ENCODE measurements at places on chromosomes 1 and 21.

DNA sequence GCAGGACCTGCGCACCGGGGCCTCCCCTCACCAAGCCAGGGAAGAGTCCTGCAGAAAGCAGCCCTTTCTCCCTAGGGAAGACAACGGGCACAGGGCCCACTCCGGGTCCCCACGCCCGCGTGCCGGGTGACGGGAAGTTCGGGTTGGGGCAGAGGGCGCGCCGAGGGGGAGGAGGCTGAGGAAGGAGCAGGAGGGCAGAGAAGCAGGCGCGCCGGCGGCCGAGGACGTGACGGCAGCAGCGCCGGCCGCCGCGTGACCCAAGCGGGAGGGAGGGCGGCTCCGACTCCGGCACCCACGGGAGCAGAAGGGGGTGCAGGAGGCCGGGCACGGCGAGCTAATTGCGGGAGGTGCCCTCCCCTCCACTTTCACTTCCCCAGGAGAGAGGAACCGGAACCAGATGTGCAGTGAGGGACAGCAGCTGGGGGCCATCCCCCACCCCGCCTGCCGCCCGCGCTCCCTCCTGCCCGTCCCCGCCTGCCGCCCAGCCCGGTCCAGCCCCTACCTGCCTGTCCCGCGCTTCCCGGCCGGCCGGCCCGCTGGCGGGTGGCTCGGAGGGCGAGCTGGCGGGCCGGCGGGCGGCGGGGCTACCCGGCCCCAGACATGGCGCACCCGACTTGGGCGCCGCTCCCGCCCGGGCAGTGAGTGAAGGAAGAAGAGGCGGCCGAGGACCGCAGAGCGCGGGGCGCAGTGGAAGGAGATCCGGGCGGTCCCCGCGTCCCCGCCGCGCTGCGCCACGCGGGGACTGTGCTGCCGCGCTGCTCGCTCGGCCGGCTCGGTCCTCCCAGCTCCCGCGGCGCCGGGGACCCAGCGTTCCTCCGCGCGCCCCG lies 510 bp downstream of the DENND4B start:
- no peak for DNase-seq

DNA sequence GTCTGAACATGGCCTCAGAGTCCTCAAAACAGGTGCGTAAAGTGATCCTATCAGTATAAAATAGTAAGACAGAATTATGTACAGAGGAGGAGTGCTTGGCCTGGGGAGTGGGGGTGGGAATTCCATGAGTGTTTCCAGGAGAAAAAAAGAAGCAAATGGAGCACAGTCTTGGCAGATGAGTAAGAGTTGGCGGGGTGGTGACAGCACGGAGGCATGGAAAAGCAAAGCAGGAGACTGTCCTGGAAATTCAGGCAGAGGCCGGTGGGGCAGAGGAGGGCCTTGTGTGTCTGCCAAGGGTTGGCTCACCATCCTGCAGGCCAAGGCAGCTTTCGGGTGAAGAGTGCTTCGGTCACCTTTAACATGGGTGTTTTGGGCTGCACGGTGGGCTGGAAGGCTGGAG lies 63.4 kb downstream of the OPTC start:
- DNase-seq: peak; percentile 80

- no peak for DNase-seq
Observed at GRCh38 chr1:106960412-106960811, 96.1 kb upstream of the PRMT6 start.

DNA sequence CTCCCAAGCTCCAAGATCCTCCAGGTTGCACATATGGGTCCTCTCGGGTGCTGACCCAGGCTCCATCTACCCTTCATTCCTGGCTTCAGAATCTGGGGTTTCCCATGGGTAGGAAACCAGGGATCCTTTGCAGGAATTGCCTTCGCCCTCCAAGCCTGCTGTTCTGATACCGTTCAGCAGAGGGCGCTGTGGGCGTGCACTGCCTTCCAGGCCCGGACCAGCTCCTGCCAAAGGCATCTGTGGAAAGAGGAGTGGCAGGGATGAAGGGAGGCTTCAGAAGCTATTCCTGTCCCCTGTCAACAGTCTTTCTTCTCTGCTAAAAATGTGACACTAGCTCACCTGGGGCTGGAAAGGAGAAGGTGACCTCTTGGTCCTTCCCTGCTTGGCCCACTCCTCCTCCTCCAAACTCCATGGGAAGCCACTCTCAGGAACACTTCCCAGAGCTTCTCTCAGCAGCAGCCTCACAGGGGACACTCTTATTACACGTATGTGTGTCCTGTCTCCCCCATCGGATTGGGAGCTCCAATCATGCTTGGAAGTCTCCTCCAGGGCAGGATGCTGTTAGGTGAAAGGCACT lies 71.2 kb downstream of the VWA5B1 start:
- DNase-seq: no peak

DNA sequence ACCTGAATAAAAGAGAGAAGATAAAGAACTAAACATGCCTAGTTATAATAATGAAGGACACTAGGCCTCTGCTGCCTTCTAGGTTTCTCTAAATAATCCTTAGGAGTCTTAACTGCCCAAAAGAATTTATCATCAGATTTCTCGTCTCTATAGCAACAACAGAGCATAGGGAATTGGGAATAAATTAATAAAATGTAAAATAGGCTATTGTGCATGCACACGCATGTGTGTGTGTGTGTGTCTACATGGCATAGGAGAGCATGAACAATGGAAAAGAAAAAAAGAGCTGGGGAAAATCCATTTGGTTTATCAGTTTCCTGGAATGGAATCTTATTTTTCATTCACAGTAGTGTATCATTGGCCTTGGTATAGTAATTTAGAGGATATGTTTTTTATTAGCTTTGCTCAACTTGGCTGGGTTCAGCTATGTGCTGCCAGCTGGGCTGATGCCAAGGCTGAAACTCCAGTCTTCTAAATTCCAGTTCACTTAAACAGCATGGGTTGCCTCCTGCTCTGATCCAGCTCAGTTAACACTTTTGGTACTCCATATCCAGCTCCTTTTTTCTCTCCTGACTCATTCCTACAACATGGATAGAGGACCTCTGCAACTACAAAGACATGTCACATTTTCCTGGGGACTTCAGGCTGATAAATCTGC lies 80.6 kb upstream of the SLFNL1 start:
- DNase-seq: peak; percentile 95

GRCh38 chr1:51799372-51799771 lies 79.2 kb downstream of the NRDC start:
- no peak for DNase-seq

GRCh38 chr1:163161337-163161736 lies 41.4 kb downstream of the RGS5 start:
- DNase-seq: no peak

- no peak for DNase-seq
Observed at GRCh38 chr1:197198911-197199310, 52.4 kb upstream of the ASPM start.

- no peak for DNase-seq
Observed at GRCh38 chr1:160367934-160368923, 1.4 kb downstream of the NHLH1 start.

- peak; percentile 88 for DNase-seq
Observed at GRCh38 chr1:21261551-21262292, 28.5 kb downstream of the ECE1 start.

- DNase-seq: peak; percentile 74
Observed at GRCh38 chr21:28770867-28771661, 221.6 kb downstream of the LTN1 start.

DNA sequence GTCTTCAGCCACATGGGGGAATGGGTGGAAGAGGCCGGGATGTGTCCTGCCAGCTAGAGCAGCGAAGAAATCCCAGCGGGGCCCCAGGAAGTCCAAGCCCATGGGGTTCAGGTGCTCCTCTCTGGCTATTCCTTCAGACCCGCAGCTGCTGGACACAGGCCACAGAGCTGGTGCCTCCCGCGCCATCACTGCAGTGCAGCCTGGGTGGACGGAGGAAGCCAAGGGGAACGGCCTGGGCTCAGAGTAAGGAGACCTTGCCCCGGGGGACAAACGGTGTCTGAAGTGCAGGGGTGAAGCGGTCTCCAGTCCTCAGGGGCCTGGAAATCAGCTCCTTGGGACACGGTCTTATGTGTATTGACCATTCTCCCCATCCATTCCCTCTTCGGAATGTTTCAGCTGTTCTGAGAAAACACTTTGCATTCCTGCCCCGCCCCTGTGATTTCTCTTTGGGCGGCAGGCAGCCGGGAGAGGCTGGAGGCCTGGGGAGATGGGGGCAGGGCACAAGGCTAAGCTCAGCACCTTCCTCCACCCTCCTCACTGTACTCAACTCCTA lies 18.4 kb downstream of the MTHFR start:
- no peak for DNase-seq

- no peak for DNase-seq
Observed at GRCh38 chr1:25564777-25565574, 21.6 kb downstream of the LDLRAP1 start.

DNA sequence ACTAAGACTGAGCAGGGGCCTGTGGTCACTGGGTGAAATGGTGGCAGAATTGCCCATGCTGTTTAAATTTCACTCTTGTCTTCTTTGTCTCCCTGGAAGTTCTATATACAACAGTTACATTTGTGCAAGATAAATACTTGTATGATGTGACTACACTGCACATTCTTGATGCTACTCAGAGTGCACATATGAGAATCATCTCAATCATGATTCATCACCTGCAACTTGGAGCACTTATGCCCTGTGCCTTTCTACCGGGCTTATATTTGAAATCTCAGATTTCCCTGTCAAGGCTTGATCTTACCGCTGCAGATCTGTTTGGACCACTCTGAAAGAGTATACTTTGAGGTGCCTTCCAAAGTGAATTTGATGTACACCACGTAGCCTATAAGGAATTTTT lies 10.6 kb downstream of the PGM1 start:
- no peak for DNase-seq

DNA sequence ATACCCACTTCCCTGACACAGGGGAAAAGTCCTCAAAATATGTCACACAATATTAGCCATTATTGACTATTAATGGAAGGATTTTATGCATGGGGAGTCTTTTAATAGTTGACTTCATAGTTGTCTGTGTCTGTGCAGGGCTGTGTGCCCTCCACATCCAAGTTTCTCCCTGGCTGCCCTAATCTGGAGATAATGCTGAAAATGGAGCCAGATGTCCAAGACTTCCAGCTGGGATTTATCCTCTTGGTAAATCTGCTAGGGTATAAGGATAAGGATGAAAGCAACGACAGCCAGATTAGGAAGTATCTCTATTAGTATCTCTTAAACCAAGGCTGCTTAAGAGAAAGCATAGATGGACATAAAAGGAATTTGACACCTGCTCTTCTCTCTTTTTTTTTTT lies 42.1 kb downstream of the CDK18 start:
- no peak for DNase-seq

DNA sequence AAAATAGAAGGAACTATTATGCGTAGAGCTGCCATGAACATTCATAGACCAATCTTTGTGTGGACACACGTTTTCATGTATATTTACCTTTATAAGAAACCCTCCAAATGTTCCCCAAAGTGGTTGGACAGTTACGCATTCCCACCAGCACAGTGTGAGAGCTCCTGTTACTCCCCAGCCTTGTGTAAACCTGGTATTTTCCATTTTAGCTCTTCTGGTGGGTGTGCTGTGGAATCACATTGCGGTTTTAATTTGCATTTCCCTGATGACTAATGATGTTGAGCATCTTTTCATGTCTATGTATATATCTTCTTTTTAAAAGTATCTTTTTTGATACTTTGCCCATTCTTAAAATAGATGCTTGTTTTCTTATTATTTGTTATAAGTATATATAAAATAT lies 3.2 kb upstream of the UBASH3A start:
- no peak for DNase-seq

DNA sequence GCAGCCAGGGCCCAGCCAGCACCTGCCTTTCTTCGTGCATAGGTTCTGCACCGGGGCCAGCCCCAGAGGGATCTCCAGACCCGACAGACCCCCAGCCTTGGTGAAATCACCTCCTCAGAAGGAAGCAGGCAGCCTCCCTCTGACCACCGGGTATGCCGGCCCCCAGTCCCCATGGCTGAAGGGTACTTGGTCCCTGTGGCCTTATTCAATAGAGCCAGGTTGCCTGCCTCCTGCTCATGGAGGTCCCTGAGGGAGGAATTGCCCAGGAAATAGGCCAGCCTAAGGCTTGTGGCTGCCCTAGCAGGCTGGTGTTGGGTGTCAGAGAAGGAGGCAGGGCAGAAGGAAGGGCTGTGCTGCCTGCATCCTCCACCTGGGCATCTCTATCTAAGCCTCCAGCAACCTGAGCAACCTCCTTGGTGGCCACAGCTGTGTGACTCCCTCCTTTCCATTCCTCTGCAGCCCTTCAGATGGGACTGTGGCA lies 338.2 kb upstream of the VAMP3 start:
- no peak for DNase-seq

GRCh38 chr1:152969036-152969435 lies 1.4 kb upstream of the SPRR4 start:
- DNase-seq: no peak

DNA sequence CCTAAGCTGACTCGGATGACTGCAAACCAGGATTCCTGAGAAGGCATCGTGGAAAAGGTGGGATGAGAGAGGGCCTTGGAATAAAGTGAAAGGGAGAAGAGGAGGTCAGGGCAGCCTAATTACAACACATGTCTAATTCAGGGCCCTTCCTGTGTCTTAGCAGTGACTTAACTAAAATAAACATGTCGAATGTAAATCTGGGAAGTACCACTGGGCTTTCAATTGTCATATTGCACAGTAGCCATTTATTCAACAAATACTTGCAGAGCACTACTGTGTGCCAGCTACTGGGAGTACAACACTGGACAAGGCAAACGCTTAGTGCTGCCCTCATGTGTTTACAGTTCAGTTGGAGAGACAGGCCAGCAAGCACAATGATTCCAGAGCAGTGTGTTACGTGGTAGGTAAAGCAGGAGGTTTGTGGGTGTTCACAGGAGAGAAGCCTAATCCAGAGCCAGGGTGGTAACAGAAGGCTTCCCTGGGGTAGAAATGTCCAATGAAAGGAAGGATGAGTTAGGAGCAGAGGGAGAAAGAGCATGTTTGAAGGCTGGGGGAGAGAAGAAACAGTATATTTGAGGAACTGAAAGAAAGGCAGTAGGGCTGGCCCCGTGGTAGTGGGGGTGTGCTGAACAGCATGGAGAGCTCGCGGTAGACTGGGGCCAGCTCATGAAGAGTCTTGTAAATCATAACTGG lies 38.0 kb upstream of the RASAL2 start:
- DNase-seq: no peak

All from BJ (cell line).